ENCODE measurements at places on chromosomes 5 and 9.
A peak's percentile ranks its signal among the peaks of the same experiment; 100 is the strongest.

- DNase-seq, result no peak
These were observed 116.0 kb downstream of the TENT4A start for GRCh38 chr5:6829150-6829784.

GRCh38 chr9:37449862-37450632 is 15.2 kb downstream of the ZBTB5 start:
- DNase-seq, result peak; percentile 93

GRCh38 chr5:72539038-72539437 is 31.8 kb upstream of the ZNF366 start:
- DNase-seq, result no peak

DNA sequence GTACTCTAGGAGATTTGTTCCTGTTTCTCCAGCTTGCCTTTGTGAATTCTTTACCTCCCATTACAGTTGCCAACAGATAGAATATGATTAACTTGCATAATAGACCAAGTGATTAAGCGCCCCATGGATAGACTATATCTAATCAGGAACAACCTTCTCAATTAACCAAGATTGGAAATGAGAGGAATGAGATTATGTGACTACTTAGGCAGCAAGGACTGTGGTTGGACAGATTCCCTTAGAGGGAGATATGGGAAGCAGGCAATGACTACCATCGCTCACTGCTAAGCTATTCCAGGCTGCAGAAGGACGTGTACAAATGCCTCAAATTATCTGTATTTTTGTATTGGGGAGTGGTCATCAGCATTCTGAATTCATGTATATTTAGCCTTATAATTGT is 278.1 kb upstream of the DAB2 start:
- DNase-seq, result no peak

- DNase-seq, result no peak
These were observed 325.8 kb downstream of the TENT4A start for GRCh38 chr5:7039074-7039473.

DNA sequence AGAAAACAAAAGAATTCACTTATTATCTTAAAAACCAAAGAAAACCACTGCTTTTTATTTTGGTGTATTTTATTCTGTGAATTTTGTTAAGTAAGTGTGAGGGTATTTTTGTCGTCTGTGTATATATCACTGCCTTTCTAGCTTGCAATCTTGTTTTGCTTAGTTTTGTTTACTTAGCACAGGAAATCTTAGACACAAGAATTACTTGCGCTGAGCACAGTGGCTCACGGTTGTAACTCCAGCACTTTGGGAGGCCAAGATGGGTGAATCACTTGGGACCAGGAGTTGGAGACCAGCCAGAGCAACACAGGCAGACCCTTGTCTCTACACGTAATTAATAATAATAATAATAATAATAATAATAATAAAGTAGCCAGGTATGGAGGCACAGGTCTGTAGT is 230.3 kb downstream of the PAPPA start:
- no peak for DNase-seq

DNA sequence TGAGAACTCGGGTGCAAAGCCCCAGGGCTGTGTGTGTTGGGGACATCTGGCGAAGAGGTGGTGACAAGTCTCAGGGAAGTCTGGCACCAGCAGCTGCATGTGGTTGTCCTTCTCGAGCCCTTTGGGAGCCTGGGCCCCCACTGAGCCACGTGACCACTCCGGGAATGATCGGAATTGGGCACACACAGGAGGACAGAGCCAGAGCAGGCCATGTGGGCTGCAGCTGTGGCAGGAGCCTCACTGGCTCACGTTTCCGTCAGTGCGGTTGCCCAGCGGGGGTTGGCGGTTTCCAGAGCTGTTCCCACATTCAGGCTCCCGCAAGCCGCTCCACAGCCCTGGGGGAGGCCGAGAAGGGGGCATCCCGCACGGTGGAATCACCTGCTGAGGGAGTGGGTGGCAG is 6.8 kb upstream of the CEL start:
- DNase-seq, result no peak

DNA sequence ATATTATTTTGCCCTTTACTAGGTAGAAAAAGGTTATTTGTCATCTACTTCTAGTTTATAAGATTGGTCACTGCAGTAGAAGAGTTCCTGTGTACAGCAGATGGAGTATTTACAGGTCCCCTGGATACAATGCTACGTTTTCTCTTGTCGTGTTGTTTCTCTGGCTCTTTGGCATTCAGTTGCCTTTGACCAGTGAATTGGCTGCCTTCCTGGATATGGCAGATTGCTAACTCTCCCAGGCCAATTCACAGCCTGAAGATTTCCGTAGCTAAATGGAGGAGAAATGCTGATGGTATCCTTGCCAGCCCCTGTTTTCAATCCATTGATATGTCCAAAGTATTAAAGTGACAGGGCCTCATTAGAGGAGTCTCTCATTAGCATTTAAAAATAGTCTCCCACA is 32.5 kb upstream of the GNAQ start:
- no peak for DNase-seq

DNA sequence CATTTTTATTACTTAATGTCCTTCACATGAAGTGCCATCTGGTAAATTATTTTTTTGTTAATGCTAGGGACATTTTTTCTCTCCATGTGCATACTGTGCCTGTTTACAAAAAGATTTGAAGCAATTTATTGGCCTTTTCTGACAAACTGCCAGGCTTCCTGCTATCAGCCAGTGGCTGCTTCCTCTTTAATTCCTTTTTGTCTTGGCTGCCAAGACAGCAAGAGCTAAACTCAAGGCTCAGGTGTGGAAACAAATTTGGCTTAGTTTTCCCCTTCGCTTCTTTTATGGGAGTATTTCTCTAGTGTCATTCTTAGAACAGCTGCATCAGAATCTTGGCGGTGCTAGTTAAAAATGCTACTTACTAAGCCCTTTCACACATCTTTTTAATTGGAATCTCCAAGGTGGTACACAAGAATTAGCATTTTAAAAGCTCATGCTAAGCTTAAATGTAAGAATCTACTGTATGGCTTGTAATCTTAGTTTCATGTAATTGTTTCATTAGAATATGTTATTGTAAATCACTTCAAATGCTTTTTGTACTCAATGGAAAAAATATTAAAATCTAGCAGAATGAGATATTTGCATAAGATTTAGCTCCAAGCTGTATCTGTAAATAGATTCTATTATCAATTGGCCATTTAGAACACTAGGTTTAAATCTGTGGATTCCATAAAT is 134.2 kb upstream of the RASGRF2 start:
- no peak for DNase-seq

DNA sequence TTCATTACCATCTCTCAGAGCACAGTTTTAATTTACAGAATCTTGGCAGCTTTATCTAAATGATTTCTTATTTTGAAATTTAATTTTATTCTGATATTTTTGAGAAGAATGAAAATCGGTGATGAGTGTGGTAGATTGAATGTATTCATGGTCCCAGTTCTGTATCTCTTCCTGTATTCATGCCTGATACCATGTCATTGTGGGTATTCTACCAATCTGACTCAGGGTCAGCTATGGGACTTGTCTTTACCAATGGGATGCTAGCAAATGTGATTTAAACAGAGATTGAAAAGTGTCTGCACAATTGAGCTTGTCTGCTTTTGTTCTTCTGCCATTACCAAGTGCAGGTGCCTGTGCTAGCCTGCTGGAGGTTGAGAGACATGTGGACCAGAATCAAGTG is 17.8 kb upstream of the ZNF618 start:
- DNase-seq, result no peak

- no peak for DNase-seq
These were observed 227.0 kb downstream of the FSTL4 start for GRCh38 chr5:133385346-133385745.

- DNase-seq, result no peak
These were observed 96.3 kb downstream of the CD180 start for GRCh38 chr5:67100301-67100700.

- DNase-seq, result no peak
These were observed 56.9 kb downstream of the GPR107 start for GRCh38 chr9:130110596-130111021.

- no peak for DNase-seq
These were observed 128.1 kb upstream of the SLIT3 start for GRCh38 chr5:169429044-169429443.

DNA sequence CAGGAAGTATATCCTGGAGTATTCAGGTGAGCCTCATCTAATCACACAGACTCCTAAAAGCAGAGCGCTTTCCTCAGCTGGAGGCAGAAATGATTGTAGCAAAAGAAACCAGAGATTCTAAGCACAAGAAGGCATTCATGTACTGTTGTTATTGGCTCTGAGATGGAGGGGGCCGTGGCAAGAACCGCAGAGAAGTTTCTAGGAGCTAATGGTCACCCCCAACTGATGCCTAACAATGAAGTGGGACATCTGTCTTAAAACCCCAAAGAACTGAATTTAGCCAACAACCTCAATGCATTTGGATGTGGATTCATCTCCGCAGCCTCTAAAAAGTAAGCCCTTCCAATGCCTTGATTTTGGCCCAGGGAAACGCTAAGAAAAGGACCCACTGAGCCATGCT is 76.3 kb downstream of the ADAMTSL1 start:
- no peak for DNase-seq

DNA sequence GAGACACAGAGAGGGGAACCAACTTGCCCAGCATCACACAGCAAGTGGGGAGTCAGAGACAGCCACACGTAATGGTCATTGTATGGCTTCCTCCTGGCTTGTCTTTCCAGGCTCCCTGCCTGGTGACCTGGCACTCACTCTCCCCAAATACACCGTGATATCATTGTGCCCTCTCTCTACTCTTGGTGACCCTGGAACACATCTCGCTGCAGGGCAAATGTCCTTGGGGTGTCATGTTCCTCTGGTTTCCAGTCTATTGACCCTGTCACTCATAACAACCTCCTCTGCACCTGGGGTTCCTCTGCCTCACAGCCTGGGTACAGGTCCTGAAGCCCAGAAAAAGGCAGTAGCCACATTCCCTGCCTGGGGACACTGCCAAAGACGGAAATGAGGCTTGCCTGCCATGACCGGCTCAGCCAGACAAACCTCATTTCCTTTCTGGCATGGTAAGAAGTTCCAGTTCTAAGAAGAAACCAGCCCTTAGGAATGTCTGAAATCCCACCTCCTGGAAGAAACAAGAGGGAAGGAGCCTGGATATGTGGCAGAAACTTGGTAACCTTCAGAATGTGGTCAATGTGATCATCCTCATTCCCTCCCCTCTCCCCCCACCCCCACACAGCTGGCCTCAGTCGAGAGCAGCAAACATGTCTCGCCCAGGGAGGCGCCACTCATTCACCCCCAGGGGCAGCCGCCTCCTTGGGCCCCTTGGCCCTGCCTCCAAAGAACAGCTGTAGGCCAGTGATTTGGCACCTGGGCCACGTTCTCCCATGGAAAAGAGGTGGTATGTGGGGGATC is 30.6 kb upstream of the SMU1 start:
- no peak for DNase-seq

GRCh38 chr9:134408389-134408788 is 82.1 kb downstream of the RXRA start:
- no peak for DNase-seq

DNA sequence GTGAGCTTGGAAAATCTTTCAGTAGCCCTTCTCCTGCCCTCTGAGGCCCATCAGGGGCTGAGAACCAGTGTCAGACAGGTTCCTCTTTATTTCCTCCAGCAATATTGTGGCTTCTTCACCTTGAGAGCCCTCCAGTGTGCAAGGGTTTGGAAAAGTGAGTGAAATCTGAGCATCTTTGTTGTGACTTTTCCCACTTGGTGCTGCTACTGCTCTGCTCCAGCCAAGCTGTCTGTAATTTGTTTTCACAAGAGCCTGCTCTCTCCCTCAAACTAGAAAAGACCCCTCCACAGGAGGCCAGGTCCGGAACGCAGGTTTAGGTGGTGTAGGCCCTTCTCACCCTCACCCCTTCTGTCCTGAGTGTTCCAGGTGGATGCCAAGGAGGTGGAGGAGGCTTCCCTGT is 57.4 kb upstream of the SPRY4 start:
- DNase-seq, result no peak

GRCh38 chr5:74476819-74477453 is 163.6 kb downstream of the ENC1 start:
- DNase-seq, result no peak

DNA sequence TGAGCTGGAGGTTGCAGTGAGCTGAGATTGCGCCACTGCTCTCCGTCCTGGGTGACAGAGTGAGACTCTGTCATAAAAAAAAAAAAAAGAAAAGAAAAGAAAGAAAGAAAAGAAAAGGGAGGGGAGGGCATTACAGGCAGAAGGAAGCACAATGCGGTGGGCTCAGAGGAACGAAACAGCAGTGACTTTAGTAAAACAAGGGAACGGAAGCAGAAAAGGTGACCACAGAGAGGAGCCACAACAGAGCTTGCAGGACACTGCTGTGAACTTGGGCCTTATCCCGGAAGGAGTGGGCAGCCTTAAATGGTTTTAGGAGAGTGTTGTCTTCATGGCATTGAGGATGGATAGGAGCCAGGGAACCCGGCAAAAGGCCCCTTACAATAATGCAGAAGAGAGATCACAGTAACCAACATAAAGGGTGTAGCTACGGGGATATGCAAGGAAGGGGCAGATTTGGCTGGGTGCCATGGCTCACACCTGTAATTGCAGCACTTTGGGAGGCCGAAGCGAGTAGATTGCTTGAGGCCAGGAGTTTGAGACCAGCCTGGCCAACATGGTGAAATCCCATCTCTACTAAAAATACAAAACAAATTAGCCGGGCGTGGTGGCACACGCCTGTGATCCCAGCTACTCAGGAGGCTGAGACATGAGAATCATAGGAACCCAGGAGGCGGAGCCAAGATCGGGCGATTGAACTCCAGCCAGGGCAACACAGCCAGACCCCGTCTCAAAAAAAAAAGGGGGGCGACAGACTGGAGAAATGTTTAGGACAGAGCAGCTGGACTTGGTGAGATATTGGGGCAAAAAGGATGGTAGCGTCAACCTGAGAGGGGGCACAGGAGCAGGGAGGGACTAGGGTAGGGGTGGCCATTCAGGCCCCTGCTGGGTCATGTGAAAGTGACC is 83.9 kb upstream of the ZBTB43 start:
- DNase-seq, result no peak

DNA sequence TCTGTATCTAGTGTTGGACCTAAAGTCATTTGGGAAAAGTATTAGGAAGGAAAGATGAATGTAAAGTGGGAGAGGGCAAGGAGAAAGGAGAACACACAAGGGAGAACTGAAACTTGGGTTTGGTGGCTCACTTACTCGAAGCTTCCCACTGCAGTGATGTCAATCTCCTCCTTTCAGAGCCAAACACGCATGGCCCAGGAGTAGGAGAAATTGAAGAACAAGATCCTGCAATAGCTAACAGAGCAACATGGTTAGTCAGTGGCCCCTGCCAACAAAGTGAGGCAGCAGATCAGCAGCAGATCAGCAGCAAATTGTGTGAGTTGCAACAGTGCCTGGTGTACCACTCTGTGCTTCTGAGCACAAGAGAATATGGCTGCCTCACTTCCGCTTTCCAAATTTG is 366.4 kb downstream of the PSAT1 start:
- no peak for DNase-seq

GRCh38 chr9:32306006-32306405 is 78.4 kb upstream of the ACO1 start:
- no peak for DNase-seq

DNA sequence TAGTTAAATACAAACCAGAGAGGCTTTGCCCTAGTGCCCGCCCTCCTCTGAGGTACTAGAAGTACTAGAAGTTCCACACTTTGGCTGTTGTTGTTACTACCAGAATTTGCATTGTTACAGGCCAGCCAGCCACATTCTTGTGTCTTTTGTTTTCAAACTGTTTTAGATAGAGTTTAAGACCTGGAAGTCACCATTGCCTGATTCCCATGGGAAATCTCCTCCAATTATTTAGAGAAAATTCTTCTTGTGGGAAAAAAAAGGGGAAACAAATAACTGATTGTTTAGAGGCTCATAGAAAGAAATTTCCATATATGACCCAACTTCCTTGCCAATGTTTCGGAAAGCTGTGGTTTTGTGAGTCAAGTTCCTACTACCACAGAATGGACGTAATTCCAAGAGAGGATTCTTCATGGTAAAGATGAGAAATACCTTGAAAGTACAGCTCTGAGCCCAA is 252.2 kb downstream of the GOLPH3 start:
- DNase-seq, result peak; percentile 49

Measured in neural progenitor cell (in vitro differentiated cells).